LHCN-M2 (cell line): ENCODE measurements at places on chromosomes 2 and 18. TPM values are rescaled to one million over a fixed set of nuclear protein-coding genes. Genes with fewer than 3 reads are reported as not detected.

GRCh38 chr2:150484461-150485021 lies 2.9 kb downstream of the RND3 start:
- DNase-seq = no peak

DNA sequence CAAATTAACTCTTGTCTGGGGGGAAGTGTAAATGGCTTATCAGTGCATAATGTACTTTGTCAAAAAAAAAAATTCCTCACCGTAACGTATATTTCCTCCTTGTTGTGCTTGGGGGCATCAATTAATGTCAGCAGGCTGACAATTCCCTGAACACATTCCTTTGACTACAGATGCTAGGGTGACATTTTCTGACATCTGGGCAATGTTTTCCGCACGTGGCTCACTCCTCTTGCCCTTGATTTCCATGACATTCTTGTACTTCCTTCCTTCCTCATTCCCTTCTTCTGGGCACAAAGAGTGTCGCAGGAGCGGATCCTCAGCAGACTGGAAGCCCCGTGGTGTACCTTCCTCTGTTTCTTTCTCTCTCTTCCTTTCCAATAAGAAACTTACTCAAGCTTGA lies 173.7 kb downstream of the SP3 start:
- DNase-seq = no peak

DNA sequence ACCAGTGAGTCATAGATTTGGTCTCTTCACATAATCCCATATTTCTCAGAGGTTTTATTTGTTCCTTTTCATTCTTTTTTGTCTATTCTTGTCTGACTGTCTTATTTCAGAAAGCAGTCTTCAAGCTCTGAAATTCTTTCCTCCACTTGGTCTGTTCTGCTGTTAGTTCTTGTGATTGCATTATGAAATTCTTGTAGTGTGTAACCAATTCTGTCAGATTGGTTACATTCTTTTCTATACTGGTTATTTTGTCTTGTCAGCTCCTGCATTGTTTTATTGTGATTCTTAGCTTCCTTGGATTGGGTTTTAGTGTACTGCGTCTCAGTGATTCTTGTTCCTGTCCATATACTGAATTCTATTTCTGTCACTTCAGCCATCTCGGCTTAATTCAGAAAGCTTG lies 18.6 kb downstream of the EHBP1 start:
- DNase-seq = no peak

DNA sequence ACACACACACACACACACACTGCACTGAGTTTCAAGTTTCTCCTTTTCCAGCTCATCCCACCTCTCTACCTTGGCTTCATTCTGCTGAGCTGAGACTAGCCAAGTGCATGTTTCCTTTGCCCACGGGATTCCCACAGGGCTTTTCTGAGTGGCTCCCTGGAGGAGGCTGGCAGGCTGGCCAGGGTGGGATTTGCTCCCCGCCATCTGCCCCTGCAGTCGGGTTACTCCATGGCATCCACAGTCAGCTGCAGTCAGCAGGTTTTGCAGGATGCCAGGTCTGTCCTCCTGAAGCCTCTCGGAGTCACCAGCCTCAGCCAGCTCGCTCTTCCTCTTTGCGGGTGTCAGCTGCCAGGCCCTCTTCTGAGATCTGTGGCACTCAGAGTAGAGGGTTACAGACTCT lies 783.7 kb upstream of the SOX11 start:
- DNase-seq = no peak

DNA sequence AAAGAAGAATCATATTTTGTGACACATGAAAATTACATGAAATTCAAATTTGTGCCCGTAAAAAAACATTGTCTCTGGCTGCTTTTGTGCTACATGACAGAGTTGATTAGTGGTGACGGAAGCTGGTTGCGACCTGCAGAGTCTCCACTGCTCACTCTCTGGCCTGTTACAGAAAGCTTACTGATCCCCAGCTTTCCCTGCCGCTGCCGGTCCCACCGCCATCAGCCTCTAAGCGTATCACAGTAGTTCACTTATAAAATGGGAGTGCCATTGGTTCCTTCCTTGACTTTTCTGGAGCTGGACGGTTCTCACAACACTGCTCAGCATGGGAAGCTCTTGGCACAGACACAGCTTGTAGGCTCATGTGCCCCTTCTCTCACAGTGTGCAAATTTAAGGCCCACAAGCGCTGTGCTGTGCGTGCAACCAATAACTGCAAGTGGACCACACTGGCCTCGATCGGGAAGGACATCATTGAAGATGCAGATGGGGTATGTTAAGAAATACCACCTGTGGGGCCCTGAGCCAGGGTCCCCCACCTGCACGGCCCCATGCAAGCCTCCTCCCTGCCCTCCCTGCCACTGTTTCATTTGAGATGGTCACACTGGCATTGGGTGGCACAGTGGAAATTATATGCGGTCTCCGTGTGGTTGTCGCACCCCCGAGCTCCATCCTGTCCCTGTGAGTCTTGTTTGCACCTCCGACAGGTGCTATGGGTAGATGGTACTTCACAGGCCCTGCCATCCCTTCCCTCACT lies 81.3 kb downstream of the DGKD start:
- DNase-seq = no peak

The COL3A1 gene
- total RNA-seq = 569 and 602 TPM in 2 replicates

The ANKRD62 gene
- total RNA-seq = not detected in 2 replicates

The TMEM200C gene
- not detected in 2 replicates for total RNA-seq

The GPAT2 gene
- total RNA-seq = not detected in 2 replicates

The SERPINB3 gene
- total RNA-seq = not detected in 2 replicates

The NGEF gene
- 0.26 and 0.34 TPM in 2 replicates for total RNA-seq

The REG3A gene
- not detected in 2 replicates for total RNA-seq
